ENCODE measurements at places on chromosomes 6 and 20. TPM values are rescaled to one million over a fixed set of nuclear protein-coding genes. Genes with fewer than 3 reads are reported as not detected.

LHFPL5 gene
- polyA plus RNA-seq, result not detected

PSORS1C1 gene
- 1.1 TPM for polyA plus RNA-seq

GNMT gene
- polyA plus RNA-seq, result 0.28 TPM

WFDC5 gene
- not detected for polyA plus RNA-seq

FNDC1 gene
- polyA plus RNA-seq, result 283 TPM

Data from muscle of arm (tissue), 14 donors.